ENCODE measurements at places on chromosomes 2 and 18. TPM values are rescaled to one million over a fixed set of nuclear protein-coding genes. Genes with fewer than 3 reads are reported as not detected.

Gene RIT2
- not detected for total RNA-seq

Gene RESP18
- total RNA-seq, result not detected

Gene SIGLEC15
- total RNA-seq, result not detected

Gene STK25
- total RNA-seq, result 108 TPM

Gene CDH20
- total RNA-seq, result 0.07 TPM

Gene LRRTM4
- total RNA-seq, result not detected

Gene FBXO15
- total RNA-seq, result 0.23 TPM

Gene VIL1
- 0.73 TPM for total RNA-seq

Gene DDX18
- 78.2 TPM for total RNA-seq

Gene TMEM247
- not detected for total RNA-seq

Gene GALR1
- not detected for total RNA-seq

Gene CD28
- 30.5 TPM for total RNA-seq

Gene LAMA1
- not detected for total RNA-seq

Gene LRRTM1
- not detected for total RNA-seq

Gene NCKAP1
- total RNA-seq, result 1.6 TPM

Gene ALPI
- not detected for total RNA-seq

Gene ERFE
- not detected for total RNA-seq

Gene UGT1A6
- total RNA-seq, result not detected

Gene ARL4C
- 252 TPM for total RNA-seq

Gene DYNAP
- not detected for total RNA-seq

Gene ANO7
- 1.1 TPM for total RNA-seq

Gene DPYSL5
- not detected for total RNA-seq

Gene MAL
- 54.6 TPM for total RNA-seq

Gene CTAGE1
- total RNA-seq, result not detected

Gene C1QL2
- total RNA-seq, result not detected

Gene ZBTB14
- total RNA-seq, result 22.5 TPM

Gene LINC00305
- total RNA-seq, result not detected

Gene SERPINB3
- total RNA-seq, result not detected

Gene INHA
- not detected for total RNA-seq

Gene CAVIN2
- total RNA-seq, result not detected

Gene GREB1
- 1.4 TPM for total RNA-seq

Gene REEP1
- total RNA-seq, result 0.16 TPM

Gene KRTCAP3
- total RNA-seq, result 4.5 TPM

Gene FAP
- 0.23 TPM for total RNA-seq

Gene PCBP1
- total RNA-seq, result 429 TPM

Gene CXCR1
- total RNA-seq, result 1.4 TPM

Gene NEDD4L
- total RNA-seq, result 1.4 TPM

Gene FAM237A
- total RNA-seq, result not detected

Gene DSC2
- not detected for total RNA-seq

Gene ASIC4
- not detected for total RNA-seq

Gene FEV
- total RNA-seq, result not detected

Gene MBOAT2
- 8.8 TPM for total RNA-seq

Gene CTLA4
- total RNA-seq, result 66.6 TPM

Gene KCNS3
- not detected for total RNA-seq

Gene ITGB6
- not detected for total RNA-seq

Gene ANKAR
- 9.3 TPM for total RNA-seq

Gene TAF4B
- total RNA-seq, result 9.3 TPM

Gene KYNU
- not detected for total RNA-seq

Gene SNRNP27
- 54.6 TPM for total RNA-seq

Gene ALK
- not detected for total RNA-seq

Gene ALPP
- not detected for total RNA-seq

Gene FN1
- 0.70 TPM for total RNA-seq

Gene UGT1A4
- not detected for total RNA-seq

Gene CAPN13
- not detected for total RNA-seq

Data from activated CD8-positive, alpha-beta memory T cell treated with anti-CD3 and anti-CD28 coated beads, Interleukin-2, amount 10 ng/mL, durations not matched to agents 7 days and 5 days (primary cell).